ENCODE measurements at places on chromosomes 1 and 21. TPM values are rescaled to one million over a fixed set of nuclear protein-coding genes. Genes with fewer than 3 reads are reported as not detected.

AMY1C gene
- total RNA-seq: not detected

DNA sequence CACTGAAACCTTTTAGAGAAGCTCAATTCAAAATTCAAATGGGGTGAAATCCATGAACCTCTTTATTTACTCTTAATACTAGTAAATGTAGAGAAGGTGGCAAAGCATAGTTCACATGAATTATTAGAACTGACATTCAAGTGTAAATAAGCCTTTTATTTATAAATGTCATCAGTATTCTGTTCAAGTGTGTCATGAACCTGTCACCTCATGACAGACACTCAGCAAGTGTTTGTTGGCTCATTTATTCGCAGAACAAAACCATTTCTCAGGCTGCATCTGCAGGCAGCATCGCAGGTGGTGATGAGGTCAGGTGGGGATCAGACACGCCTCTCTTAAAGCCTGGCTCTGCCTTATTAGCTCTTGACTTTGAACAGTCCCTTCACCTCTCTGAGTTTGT lies 116.6 kb downstream of the SETD4 start:
- ATAC-seq: no peak

DNA sequence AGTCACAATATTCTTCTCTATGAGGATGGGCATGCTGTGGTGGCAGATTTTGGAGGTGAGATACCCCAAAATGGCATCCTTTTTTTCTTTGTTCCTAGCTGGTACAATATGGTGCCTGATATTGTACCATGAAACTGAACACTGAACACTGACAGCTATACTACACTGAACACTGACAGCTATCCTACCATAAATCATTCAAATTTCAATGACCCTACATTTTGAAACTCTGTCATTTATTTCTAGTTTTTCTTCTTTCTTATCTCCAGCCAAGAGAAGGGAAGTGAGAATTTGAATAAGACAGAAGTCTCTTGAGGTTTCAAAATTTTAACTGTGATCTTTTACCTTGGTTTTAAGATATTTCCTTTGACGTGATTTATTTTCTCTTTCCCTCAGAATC lies 76.3 kb downstream of the LRRC53 start:
- no peak for ATAC-seq

GRCh38 chr1:25033030-25033827 lies 103.2 kb upstream of the RUNX3 start:
- no peak for ATAC-seq

Data from motor neuron (in vitro differentiated cells).